ENCODE measurements at places on chromosomes 1 and 21.

DNA sequence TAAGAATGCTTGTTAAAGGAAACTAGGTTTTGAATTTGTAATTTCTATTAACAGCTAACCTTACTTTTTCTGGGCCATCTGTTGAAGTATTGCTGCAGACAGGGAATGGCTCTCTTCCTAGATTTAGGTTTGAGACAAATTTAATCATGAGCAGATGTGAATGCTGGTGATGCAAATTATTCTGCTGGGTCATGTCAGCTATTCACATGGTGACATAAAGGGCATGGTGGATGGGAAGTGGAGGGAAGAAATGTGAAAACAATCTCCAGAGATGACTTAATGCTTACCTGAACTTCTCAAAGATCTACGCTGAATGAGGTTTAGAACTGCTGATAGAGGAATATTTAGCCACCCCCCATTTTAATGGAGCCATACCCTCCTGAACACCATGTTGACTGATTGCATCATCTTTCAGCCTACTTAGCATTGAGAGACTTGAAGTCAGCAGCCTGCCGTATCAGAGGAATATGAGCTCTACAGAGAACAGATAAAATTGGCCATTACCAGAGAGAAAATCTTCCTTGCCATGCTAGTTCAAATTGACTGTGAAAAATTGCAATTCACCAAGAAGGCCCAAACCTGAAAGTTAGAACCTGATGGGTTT is 138.8 kb downstream of the HHAT start:
- no peak for DNase-seq

DNA sequence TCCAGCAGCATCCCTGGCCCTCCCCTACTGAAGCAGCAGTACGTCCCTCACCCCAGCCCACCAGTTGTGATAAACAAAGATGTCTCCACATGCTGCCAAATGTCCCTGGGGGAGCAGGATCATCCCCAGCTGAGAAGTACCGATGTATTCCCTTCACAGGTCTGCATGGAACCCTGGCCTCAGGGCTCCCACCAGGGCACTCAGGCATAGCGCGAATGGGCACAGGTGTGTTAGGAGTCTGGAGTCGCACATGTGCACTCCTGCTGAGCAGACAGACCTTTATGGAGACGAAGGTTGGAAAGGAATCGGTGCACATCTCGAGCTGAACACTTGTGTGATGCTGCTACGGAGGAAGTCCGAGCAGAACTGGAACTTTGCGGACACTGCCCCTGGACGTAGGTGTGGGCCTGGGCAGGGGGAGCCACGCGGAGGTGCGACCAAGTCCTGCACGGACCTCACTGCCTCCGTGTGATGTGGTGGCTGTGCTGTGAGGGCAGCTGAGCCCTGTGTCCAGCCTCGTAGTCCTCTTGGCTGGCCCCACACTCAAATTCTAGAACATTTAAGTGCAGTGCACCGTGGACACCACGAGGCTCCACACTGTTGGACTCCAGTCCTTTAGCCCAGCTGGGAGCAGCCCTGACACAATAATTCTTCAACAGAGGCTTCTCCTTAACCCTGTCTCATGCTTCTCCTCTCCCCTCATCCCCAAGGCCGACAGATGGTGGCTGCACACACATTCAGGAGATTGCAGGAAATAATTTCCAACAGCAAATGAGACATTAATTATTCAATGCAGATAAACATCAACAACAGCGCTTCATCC is 43.4 kb downstream of the RSPH1 start:
- DNase-seq = no peak

GRCh38 chr1:234875953-234876855 is 252.4 kb downstream of the TOMM20 start:
- DNase-seq = no peak

DNA sequence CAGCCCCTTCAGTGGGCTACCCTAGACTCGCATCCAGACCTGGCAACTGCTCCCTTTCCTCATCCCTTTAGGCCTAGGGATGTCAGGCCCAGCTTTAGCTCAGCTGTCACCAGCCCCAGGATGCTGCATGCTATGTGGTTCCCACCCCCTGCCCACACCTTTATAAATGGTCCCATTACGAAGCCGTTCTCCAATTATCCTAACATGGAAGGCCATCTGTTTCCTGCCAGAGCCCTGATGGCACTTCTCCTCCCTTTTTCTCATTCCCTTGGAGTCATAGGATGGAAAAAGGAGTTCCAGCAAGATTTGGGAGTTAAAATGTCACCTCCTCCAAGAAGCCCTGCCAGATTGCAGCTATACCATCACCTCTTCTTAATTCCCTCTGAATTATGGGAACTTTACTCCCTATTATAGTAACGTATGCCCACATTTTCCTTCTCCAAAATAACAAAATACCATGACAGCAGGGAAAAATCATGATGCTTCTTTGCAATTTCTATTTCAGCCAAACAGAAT is 205.0 kb upstream of the GRIK3 start:
- no peak for DNase-seq

GRCh38 chr1:178258536-178258935 is 164.6 kb downstream of the RASAL2 start:
- no peak for DNase-seq

GRCh38 chr1:210489491-210489890 is 160.8 kb downstream of the HHAT start:
- DNase-seq = no peak

GRCh38 chr1:38018864-38019343 is 6.4 kb downstream of the UTP11 start:
- DNase-seq = no peak

DNA sequence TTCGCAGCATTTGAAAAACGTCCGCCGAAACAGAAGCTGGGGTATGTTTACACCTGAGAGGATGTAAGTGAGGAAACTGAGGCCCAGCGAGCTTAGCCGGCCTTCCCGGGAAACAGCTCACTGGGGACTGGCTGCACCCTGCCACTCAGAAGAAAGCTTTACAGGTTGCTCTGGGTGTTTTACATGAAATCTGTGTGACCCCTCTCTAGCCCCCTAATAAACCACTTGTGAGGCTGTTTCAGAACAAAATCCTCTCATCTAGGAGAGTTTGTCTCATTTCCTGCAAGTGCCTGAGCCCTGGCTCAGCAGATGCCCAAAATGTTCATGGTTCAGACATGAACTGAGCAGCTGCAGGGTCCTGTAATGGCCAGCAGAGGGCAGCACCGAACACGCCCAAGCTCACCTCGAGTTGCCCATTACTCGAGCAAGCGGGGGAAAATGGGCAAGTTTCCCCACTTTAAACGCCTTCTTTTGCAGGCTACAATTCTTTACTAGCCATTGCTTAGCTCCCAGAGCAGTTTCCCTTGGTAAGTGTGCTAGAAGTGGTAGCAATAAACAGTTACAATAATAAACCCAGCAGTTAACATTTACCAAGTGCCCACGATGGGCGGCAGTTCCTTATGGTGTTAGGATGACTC is 76.4 kb downstream of the FHAD1 start:
- peak; percentile 58 for DNase-seq

DNA sequence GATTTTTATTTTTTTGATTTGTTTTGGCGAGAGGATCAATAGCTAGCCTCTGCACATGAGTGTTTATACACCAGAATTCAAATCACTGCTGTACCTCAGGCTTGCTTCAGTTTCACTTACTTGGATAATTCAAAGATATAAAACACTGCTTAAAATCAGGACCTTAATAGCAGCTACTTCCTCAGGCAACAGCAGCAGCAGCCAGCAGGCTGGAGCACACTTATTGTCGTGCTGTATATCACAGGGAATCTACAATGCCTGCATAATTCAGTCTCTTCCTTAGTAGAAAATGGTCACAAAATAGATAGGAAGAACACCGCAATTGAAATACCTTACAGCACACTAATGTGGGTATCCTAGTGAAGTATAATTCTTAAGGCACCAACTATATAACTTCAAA is 497.3 kb downstream of the NEGR1 start:
- no peak for DNase-seq

DNA sequence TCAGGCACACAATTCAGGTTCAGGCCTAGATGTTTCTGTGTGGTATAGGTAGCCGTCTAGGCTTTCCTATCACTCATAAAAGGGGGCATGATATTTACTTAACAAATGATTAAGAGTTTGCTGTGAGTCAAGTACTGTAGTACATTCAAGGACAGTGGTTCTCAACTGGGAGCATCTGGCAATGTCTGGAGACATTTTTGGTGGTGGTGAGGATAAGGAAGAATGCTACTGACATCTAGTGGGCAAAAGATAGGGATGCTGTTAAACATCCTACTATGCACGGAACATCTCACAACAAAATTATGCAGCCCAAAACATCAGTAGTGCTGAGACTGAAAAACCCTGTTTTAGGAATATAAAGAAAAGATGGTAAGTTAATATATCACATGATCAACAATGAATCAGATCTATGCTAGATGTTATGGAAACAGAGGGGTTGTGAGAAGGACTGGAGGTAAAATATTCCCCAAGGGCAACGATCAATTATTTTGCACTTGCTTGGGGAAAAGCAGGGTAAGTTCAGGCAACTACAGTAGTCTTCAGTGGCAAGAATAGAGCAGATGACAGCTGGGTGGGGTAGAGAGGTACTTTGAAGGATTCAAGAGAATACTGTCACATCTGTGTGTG is 4.9 kb downstream of the DNTTIP2 start:
- no peak for DNase-seq

DNA sequence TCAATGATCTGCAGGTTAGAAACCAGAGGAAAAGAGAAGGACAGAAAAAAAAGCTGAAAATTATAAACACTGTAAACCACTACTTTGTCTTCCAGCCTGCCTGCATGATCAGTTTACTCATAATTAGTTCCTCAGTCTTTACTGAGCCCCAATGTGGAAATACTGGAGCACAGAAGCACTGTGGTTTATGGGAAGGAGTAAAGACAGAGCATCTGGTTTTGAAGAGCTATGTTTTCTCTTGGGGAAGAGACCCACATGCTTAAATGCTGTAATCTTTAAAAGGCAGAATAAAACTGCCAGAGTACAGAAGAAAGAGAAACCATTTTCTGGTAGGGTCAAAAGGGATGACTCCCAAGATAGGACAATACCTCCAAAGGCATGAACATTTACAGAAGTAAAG is 159.0 kb upstream of the ZNHIT6 start:
- no peak for DNase-seq
